ENCODE measurements at places on chromosomes 6 and 20. TPM values are rescaled to one million over a fixed set of nuclear protein-coding genes. Genes with fewer than 3 reads are reported as not detected.
A peak's percentile ranks its signal among the peaks of the same experiment; 100 is the strongest.

DNA sequence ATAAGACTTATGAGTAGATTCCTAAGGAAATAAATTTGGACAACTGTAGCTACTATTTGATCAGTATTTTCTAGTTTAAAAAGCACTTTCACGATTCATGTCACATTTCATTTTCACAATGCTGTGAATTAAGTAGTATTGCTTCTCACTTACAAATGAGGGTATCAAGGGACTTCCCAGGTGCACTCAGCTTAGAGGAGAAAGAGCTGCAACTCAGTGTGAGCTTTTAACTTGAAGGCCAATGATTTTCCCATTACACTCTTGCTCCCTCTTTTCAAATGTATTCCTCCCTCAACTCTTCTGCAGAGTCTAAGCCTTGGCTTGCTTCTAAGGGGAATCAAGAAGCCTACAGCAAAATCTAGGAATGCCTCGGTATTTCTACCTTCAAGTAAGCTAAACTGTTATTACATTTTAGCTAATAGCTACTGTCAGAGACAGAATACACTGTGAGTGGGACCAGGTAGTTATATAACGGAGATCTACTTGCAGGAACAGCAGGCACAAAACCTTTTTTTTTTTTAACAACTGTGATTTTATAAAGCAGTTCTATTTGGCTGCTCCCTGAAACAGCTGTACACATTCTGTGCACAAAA, 339.0 kb downstream of the SYNE1 start:
- no peak for DNase-seq

The PAX1 gene
- total RNA-seq: not detected

The FAM83B gene
- total RNA-seq: 12.2 TPM

- DNase-seq: no peak
Observed at GRCh38 chr6:162856885-162857284, 129.1 kb downstream of the PACRG start.

The NKX2-4 gene
- not detected for total RNA-seq

DNA sequence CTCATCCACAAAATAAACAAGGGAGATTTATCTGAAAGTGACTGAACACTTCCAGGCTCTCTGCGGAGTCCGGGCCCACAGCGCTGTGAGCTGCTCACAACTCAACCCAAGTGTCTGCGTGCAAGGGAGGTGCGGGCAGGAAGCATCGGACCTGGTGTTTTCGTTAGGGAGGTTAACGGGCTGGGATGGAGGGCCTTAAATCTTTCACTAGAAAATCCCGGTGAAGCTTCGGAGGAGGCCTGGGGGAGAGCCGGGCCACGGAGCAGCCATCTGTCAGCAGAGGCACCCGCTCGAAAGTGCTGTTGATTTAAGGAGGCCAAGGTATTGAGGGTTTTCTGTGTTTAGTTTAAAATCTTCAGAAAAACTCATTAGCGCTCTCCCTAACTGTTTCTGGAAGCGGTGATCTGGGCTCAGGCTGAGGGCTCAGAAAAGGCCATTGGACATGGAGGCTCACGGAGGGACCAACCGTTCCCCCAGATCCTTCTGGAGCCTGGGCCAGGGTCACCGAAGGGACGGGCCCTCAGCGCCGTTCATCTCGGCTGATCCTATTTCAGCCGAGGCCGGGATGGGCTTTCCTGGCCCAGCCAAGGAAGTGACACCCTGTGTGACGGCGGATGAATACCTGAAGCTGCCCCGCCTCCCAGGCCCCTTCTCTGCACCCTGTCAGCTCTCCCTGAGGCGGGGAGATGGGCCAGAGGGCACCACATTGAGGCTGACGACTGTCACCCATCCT, 20.7 kb downstream of the GATA5 start:
- no peak for DNase-seq

DNA sequence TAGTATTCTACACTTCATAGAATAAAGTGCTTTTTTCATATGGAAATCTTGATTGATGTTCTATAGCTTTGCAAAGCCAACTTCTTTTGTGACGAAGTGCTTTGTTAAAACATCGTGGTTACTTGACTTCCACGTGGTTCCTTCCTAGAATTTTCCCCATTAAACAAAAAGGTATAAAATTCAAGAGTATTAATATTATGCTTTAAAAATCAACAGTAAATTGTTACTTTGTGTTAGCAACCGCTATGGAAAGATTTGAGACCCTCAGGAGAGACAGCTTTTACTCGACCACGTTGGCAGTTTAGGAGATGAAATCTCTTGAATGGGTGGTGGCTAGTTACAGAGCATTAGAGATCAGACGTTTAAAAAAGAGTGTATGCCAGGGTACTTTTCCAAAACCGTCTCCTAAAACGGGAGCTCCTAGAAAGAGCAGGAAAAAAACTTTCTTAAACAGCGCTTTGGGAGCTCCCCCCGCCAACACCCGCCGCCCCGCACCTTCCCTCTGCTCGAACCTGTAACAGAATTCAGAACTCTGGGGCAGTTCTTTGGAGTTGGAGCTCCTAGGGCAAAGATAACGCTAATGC, 920 bp downstream of the GJA1 start:
- DNase-seq: no peak

DNA sequence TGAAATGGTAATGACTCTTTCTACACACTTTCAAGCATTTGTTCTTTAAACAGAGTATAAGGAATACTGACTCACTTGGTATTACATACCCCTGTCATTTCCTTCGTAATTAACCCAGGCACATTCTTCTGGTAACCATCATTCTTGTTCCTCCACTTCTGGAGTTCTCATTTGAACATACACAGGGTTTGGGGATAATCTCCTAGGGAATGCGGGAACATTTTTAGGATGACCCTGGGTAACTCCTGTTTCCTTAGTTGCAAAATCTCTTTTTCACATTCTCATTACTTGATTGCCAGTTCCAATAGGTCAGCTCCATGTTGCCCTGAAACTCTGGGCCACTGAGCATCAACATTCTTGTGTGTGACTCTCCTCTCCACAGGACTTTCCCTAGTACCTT, 51.5 kb upstream of the E2F3 start:
- no peak for DNase-seq

DNA sequence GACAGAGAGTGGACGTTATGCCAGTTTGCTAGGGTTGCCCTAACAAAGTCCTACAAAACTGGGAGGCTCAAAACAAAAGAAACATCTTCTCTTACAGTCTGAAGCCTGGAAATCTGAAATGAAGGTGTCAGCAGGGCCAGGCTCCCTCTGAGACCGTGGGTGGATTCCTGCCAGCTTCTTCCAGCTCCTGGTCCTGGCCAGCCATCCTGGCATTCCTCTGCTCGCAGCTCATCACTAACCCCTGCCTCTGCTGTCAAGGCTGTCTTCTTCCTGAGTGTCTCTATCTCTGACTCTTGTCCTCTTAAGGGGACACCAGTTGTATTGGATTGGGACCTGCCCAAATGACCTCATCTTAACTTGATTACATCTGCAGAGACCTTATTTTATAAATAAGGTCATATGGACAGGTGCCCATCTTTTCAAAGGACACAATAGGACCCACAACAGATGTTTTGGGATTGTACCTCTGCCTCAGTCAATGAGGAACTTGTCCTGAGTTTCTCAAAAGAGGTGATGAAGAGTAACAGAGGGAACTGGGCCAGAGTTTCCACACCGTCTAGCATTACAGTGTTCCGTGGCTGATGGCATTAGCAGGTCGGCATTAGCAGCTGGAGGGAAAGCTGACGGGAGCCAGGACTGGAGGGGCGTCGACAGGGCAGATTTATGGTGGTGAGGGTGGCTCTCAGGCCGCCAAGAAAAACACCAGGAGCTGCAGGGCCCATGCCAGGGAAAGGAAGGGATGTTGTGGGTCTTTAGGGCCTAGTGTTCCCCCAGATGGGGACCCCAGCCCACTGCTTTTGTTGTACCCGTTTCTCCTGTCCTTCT, 157.3 kb downstream of the TBXT start:
- DNase-seq: no peak

DNA sequence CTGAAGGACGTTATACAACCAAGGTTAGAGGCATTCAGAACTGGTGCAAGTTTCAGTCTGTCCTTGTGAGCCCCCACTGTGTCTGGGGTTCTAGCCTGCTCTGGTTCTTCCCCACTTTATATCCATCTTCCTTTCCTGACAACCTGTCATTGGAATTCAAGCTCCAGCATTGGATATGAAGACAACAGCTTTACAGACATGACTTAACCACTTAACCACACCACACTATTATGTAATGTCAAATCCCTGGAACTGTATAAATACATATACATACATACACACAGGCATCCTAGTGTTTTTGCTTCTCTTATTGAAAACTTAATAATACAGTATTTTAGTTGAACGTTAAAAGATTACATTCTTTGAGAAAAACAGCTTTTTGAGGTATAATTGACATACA, 217.9 kb upstream of the SGK1 start:
- DNase-seq: no peak

DNA sequence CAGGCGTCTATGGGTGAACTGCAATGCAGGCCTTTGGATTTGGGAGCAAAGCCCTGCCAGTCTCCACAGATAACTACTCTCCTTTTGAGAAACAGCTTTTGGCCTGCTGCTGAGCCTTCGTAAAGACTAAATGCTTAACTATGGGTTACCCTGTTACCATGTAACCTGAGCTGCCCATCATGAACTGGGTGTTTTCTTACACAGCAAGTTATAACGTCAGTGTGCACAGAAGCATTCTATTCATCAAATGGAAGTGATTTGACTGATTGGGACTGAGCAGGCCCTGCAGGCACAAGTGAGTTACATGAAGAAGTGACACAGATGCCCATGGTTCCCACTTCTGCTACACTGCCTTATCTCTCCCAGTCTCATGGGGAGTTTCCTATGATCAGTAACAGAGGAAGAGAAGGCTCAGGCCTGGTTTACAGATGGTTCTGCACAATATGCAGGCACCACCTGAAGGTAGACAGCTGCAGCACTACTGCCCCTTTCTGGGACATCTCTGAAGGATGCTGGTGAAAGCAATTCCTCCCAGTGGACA, 319.1 kb downstream of the CD83 start:
- DNase-seq: no peak

DNA sequence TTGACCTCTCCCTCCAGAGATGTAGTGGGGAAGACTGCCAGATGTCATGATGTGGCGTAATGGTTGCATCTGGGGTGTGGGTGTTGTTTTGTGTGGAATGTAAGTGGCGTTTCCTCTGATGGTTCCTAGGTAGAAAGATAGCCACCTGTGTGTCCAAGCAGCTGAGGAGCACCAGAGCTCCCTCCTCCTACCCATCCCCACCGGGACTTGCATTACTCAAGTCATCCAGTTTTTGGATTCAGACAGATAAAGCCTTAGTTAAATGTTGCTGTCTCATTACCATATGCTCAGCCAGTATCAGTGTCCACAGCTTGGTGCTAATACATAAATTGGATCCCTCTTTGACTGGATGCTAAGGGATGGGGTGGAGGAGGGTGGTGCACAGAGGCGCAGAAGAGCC, 282.3 kb downstream of the TBC1D7 start:
- no peak for DNase-seq

- no peak for DNase-seq
Observed at GRCh38 chr6:54431466-54431865, 123.2 kb downstream of the TINAG start.

DNA sequence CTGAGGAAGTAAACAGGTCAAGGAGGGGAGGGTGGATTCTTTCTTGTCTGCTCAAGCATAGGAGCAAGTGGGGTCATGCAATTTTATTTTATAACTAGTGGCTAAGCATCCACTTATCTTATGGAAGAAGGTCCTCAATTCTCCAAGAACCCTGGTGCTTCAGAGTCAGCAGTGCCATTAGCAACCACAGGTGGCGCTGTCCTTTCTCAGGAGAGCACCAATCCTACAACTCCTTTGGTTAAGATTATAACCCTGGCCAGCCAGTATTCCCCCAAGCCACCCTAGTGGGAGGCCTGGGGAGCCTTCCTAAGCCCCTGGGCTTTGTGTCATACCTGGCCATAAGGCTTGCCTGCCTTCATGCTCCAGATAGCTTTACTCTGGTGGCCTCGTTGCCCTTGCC, 60.7 kb downstream of the PCSK2 start:
- DNase-seq: no peak

GRCh38 chr20:7452890-7453289, 487.4 kb downstream of the HAO1 start:
- DNase-seq: no peak

DNA sequence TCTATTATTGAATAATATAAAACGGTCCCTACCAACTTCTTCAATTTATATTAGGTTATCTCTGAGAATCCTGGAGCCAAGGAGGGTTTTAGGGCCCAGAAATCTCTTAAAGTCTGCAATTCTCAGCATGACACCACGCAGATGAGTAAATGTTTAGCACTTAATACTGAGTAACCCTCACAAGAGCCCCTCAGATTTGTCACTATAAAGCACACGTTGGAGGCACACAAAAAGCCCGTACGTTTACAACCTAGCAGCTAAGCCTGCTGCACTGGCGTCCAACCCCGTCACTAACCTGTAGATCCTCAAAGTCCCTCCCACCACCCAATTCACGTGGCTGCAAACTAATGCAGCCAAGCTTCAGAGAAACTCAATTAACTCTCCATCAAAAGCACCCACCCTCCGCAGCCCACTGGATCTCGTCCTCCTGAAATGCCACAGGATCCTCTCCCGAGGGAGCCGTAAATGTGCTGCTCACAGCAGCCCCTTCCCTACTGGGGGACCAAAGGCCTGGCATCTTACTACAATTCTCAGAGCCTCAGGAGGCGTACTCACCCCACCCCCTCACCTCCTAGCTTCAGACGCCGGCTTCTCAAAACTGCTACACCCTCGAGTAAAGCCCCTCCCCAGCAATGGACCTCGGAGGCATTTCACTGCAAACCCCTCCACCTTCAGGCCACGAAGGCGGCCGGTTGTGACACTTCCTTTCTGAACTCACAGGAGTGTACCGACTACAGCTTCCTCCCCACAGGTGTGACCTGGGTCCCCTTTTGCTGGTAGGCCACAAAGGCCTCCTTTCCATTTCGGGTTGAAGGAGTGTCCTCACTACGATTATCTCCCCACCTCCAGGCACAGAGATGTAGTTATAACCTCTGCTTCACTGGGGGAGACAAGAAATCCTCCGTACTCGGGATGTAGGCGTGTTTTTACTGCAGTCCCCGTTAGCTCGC, 909 bp downstream of the CPNE1 start:
- peak; percentile 42 for DNase-seq

The RAB44 gene
- not detected for total RNA-seq

The BHLHE23 gene
- not detected for total RNA-seq

The MYBL2 gene
- 24.3 TPM for total RNA-seq

GRCh38 chr20:33812908-33813462, 1.8 kb downstream of the CHMP4B start:
- no peak for DNase-seq

DNA sequence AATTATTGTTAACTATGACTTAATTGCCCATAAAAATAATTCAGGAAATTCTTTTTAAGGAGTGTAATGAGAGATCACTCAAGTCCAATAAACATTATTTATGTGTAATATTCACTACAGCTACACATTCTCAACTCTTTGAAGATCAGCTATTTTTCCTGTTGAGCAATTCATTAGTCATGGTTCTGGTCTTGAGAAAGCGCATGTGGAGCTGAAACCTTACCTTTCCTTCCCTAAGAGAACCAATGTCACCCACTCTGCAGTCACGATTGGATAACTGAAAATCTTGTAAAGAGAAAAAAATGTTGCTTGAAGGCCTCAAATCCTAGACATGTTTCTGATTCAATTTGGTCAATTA, 736.9 kb upstream of the MARCKS start:
- DNase-seq: no peak

The RBM12 gene
- total RNA-seq: 158 TPM

- DNase-seq: no peak
Observed at GRCh38 chr6:100664274-100665040, 199.7 kb upstream of the SIM1 start.

- DNase-seq: no peak
Observed at GRCh38 chr6:136076496-136076895, 173.6 kb downstream of the MTFR2 start.

The PHF3 gene
- total RNA-seq: 67.1 TPM
